ENCODE measurements at places on chromosomes 13 and 19.

DNA sequence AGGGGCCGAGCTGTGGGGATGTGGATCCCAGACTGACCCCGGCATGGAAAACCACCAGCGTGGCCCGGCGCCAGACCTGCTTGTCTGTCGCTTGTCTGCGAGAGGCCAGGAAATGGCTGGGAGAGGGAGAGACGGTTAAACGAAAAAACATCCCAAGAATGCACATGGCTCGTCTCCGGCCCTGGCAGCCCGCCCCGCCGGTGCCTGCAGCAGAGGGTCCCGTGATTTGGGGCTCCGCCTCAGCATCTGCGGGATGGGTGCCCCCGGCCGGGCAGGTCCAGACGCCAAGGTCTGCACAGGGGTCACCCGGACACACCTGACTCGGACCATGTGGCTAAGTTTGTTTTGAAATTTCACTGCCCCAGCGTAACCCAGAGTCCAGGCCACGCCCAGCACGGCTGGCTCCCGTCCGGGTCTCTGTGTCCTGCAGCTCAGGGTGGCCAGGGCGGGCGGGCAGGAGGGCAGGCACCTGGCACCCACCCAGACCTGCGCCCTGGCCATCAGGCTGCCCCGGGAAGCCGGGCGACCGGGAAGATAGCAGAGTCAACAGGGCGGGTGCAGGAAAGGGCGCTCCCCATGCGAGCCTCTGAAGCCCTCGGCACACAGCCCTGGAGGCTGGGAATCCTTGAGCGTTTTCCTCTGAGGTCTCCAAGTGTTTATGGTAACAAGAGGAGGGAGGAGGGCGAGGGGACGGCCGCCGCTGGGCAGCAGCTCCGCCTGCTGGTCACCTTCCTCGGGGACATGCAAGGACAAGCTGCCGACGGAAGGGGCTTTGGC is 103.2 kb downstream of the GADD45B start:
- DNase-seq, result peak; percentile 69

- DNase-seq, result peak; percentile 27
Observed at GRCh38 chr13:59880468-59880867, 283.3 kb downstream of the DIAPH3 start.

DNA sequence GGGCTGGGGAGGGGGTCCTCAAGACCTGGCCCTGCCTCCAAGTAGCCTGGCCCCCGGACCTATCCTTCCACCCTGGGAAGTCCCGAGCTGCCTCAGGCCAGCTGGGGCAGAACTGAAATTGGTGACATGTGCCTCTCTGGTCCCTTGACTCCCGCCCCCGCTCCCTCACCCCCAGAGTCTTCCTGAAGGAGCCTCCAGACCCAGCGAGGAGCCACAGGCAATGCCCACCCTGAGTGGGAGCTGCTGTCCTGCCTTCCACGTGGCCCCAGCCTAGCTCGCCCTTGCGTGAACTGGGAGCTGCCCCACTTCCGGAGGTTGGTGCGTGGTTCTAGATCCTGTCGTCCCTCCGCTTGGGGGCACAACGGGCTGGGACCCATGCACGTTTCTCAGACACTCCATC is 34.6 kb downstream of the CEBPA start:
- no peak for DNase-seq

DNA sequence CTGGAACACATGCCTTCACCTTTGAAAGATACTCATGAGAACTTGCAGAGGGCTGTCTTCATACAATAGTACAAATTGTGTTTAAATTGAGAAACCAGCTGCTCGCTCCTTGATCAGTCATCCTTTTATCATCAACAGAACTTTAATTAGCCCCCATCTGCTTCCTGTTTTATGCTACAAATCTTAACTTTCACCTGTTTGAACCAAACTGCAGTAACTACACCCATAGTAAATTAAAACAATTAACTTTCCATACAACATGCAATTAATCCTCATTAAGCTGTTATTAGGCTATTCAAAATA is 85.2 kb downstream of the FOXO1 start:
- DNase-seq, result no peak

- no peak for DNase-seq
Observed at GRCh38 chr13:64305246-64305645, 2889.6 kb upstream of the PCDH20 start.

- DNase-seq, result no peak
Observed at GRCh38 chr13:30113551-30113950, 193.8 kb downstream of the KATNAL1 start.

DNA sequence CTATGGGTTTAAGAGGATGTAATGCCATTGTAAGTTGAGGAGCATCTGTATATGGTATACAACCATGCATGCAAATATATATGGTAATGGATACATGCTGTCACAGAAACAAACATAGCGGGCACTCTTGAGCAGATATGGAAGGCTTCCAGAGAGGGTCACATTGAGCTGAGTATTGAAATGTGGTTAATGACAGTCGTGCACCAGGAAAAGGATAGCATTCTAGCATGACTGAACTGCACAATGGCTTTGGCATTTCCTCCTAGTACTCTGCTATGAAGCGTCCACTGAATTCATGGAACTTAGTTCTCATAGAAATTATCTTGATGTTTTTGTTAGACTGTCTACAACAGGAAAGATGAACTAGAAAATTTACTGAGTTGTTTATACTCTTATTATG is 25.2 kb downstream of the DGKH start:
- DNase-seq, result no peak

DNA sequence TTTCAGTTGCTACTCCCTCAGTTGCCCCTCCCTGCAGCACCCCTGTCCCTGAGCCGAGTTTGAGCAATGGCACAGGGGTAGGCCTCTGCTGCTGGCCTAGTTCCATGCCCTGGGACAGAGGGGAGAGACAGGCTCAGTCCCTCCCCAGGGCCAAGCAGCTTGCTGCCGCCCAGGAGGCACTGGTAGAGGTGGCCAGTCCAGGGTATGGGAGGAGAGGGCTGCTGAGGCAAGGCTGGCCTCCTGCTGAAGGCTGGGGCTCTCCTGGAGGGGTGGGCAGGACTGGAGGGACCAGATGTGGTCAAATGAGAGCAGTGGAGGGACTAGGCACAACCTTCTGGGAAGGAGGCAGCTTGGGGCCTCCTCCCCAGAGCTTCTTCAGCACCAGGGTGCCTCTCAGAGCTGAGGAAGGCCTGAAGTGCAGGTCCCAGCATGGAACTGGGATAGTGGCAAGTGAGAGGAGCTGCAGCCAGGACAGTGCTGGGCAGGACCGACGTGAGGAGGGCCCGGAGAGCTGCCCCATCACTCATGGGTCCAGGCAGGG is 29.8 kb upstream of the VSTM2B start:
- no peak for DNase-seq

GRCh38 chr13:59024434-59024833 is 1139.3 kb downstream of the DIAPH3 start:
- no peak for DNase-seq

DNA sequence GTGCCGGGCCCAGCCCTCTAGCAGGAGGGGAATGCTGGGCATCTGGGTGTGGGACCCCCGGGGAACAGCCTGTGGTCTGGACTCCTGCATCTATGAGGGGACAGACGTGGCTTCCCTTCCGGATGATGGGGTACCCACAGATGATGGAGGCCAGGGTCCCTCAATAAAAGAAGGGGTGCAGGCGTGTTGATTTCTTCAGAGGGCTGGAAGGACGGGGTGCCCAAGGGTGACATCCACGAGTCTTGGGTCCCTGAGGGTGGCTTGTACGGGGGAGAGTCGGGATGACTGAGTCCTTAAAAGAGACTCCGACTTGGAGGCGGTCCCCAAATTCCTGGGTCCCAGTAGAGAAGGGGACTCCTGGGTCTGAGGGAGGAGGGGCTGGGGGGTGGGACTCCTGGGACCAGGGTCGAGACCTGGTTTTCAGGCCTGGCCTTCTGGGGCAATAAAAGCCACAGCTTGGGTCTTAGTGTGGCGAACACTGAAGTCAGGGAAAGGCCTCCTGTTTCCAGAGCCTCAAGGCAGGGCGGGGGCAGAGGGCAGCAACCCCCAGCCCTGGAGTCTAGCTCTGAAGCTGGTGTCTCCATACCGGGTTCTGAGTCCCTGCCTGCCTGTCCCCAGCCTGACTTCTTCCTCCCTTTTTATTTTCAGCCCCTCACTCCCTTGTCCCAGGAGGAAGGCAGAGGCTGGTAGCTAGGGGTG is 459 bp upstream of the GRIN2D start:
- DNase-seq, result no peak

GRCh38 chr13:94764576-94765321 is 52.4 kb upstream of the SOX21 start:
- no peak for DNase-seq

GRCh38 chr19:18437491-18438330 is at the start of gene ISYNA1:
ISYNA1 (minus strand) TSS chr19:18438133; CDS start chr19:18437979, 154 bp downstream.
- DNase-seq, result no peak

DNA sequence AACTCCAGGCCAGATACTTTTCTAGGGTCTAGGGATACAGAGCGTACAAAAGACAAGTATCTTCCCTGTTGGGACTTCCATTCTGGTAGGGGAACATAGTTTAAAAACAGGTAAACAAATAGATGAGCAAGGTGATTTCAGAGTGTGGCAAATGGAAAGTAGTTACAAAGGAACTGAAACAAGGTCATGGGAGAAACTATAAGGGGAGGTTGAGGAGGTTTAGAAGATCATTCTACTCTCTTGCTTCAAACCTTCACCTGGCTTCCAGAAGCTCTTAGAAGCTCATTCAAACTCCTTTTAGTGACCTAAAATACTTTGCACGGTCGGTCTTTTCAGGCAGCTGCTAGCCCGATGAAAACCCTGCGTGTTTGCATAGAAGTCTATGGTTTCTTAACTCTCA is 9.1 kb downstream of the FFAR2 start:
- DNase-seq, result no peak

GRCh38 chr13:99123101-99124045 is 77.3 kb upstream of the UBAC2 start:
- peak; percentile 50 for DNase-seq
